Stimulated activated CD4-positive, alpha-beta T cell treated with anti-CD3 and anti-CD28 coated beads, Interleukin-2, amount 100 ng/mL, for 4 hours (primary cell): ENCODE measurements at places on chromosomes 1 and 21.

DNA sequence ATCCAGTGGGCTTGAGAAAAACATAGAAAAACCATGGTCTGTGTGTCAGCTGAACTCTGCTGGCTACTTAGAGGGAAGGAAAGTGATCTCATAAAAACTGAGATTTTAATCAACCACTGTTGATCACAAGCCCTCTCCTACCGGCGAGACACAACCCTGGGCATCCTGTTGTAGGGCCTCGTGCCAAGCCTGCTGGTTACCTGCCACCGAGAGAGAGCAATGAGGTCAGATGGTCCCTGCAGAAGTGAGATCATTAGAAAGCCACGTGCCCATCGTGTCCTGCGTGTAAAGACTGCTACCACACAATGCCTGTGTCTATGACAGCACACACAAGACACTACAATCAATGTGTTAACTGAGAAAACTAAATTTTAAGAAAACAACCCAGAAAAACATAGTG is 41.7 kb upstream of the GPR153 start:
- no peak for DNase-seq

- no peak for DNase-seq
Observed at GRCh38 chr1:1024771-1025699, 5.1 kb downstream of the AGRN start.

GRCh38 chr1:77370583-77371306 is 88.9 kb downstream of the AK5 start:
- no peak for DNase-seq

- no peak for DNase-seq
Observed at GRCh38 chr1:225762002-225762441, 15.6 kb upstream of the SRP9 start.

- DNase-seq: no peak
Observed at GRCh38 chr1:8384088-8384487, 66.2 kb downstream of the SLC45A1 start.

GRCh38 chr1:1034439-1034781 is 14.5 kb downstream of the AGRN start:
- DNase-seq: no peak

GRCh38 chr1:9004700-9005394 is 21.4 kb downstream of the SLC2A7 start:
- DNase-seq: peak; percentile 70

DNA sequence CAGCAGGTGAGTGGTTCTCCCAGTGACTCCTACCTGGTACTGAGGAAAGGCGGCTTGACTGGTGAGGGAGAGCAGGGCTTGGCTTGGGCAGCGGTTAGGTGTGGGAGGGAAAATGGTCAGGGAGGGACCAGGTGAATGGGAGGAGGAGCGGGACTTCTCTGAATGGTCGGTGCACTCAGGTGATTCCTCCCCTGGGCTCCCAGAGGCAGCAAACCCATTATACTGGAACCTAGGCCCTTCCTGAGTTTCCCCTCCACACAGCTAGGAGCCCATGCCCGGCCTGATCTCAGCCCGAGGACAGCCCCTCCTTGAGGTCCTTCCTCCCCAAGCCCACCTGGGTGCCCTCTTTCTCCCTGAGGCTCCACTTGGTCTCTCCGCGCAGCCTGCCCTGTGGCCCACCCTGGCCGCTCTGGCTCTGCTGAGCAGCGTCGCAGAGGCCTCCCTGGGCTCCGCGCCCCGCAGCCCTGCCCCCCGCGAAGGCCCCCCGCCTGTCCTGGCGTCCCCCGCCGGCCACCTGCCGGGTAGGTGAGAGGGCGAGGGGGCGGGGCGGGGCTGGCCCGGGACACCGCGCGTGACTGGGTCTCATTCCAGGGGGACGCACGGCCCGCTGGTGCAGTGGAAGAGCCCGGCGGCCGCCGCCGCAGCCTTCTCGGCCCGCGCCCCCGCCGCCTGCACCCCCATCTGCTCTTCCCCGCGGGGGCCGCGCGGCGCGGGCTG is 2.3 kb downstream of the ARTN start:
- DNase-seq: no peak

DNA sequence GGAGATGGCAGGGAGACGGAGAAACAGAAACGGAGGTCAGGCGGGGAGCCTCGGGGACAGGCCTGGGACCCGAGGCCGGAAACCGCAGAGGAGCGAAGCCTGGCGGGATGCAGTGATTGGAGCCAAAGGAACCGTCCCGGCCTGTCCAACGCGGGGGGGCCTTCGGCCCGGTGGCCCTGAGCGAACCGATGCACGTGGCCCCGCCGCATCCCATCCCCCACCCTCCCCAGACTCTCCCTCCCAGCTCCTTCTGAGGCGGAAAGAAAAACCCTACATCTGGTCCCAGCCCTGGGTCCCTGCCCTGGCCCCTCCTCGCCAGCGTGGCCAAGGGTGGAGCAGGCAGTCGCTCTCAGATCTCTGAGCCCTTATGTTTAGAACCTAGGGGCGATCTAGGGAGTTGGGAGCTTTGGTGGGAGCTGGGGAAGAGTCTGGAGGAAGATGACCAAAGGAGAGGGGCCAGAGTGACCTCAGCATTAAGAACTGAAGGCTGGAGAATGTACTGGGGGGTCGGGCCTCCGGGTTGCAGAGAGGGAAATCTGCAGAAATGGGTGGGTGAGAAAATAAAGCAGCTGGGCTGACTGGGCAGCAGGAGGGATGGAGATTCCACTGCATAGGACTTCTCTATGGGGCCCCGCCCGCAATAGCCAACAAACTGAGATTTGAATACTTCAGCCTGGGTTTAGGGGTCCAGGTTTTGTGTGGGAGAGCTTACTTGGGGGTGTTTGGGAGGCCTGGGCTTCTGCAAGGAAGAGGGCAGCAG is 1.5 kb upstream of the CRABP2 start:
- DNase-seq: no peak

- no peak for DNase-seq
Observed at GRCh38 chr1:58823481-58824010, 39.7 kb upstream of the JUN start.

DNA sequence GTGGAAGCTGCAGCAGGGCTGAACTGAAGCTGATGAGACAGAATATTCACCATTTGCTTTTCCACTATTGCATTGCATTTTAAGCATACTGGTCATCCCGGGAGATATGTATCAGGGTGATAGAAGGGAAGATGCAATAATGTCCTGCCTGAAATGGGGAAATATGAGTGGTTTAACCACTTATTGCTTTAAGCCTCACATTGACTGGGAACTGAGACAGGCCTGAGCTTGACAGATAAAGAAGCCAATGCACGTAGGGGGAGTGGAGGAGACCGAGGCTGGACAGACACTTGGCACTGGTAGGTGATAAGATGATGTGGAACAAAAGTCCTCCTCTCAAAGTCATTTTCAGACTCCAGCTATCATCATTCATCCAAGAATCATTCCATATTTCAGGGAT is 911.7 kb upstream of the NCAM2 start:
- DNase-seq: no peak

GRCh38 chr1:183630748-183631147 is 4.8 kb downstream of the ARPC5 start:
- DNase-seq: no peak

- DNase-seq: no peak
Observed at GRCh38 chr1:80427881-80428280, 1372.9 kb upstream of the ADGRL2 start.

GRCh38 chr1:202171292-202172014 is 11.1 kb upstream of the PTPN7 start:
- DNase-seq: no peak

DNA sequence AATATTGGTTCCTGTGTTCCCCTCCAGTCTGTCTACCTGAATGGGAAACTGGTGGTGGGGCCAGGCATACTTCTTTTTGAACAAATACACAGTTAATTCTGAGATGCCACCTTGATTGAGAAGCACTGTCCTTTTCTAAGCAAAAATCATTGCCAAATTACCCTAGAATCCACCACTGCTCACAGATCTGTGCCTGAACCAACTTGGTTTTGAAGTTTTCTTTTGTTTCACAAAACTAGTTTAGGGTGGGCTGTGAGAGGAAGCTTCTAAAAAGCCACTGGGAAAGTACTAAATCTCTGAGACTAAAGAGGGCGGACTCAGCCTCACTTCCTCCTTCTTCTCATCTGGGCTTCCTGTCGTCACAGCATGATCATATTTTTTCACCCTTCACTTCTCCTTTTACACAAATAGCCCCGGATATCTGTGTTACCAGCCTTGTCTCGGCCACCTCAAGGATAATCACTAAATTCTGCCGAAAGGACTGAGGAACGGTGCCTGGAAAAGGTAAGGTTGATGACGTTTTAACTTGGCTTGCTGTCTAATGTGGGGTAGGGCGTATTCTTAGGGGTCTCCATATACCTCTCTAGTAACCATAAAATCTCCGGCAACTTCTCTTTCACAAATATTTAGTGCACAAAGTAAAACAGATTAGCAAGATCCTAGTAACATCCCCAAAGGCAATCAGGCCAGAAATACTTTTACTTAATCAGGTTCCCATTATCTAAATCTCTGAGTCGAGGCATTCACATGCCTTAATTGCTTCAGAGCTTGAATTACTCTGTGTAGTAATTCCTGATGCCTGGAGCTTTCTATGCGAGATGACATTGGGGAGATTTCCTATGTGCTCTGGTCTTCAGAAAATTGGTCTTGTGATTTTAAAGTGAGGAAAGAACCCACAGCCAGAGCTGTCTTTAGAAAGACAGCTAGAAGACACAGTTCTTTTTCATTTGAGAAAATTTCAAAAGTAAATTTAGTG is at the start of gene CD53:
Gene CD53, plus strand, starts transcription at position 404 of the 976 bp plus-strand sequence. CDS start 18,261 bp downstream, outside the sequence.
- no peak for DNase-seq

GRCh38 chr1:224714553-224714952 is 98.4 kb downstream of the CNIH3 start:
- DNase-seq: no peak

DNA sequence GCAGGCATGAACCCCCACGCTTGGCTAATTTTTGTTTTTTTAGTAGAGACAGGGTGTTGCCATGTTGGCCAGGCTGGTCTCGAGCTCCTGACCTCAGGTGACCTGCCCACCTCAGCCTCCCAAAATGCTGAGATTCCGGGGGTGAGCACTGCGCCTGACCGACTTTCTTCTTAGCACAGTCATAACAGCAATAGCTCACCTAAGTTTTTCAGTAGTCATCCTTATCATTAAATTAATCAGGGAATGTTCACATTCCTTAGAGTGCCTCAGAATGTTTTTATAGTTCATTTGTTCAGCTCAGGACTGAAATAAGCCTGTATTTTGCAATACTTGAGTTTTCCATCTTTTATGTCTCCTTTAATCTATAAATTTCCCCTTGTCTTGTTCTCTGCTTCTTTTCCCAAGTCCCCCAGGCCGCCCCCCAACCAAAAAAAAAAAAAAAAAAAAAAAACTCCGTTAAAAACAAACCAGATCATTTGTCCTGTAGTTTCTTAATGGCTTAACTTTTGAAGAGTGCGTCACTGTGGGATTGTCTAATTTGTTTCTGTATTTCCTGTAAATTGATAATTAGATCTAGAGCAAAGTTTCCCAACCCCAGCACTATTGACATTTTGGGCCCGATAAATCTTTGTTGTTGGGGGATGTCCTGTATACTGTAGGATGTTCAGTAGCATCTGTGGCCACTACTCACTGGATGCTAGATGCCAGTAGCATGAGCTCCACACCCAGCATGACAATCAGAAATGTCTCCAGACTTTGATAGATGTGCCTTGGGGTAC is 120.7 kb downstream of the ITSN1 start:
- no peak for DNase-seq

DNA sequence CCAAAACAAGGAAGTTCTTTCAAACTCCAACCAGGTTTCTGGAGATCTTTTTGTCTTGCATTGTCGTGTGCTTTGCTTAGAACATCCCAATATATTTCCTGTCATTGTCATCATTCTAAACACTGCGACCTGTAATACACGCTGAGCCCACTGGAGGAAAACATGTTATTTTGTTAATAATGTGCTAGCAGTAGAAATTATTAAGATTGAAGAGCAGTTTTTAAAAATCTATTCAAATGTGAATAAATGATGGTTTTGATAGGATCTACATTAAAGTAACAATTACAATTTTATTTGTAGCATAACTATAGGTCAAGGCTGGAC is 268.5 kb downstream of the PTPRC start:
- no peak for DNase-seq

GRCh38 chr1:104121271-104121670 is 371.6 kb downstream of the AMY1C start:
- no peak for DNase-seq

- no peak for DNase-seq
Observed at GRCh38 chr21:32368386-32368785, 24.4 kb downstream of the URB1 start.

GRCh38 chr1:170168265-170168664 is 22.5 kb downstream of the NTMT2 start:
- no peak for DNase-seq

- no peak for DNase-seq
Observed at GRCh38 chr1:54844564-54844963, 42.4 kb downstream of the DHCR24 start.

GRCh38 chr1:204345438-204345841 is 14.3 kb downstream of the PLEKHA6 start:
- DNase-seq: no peak

DNA sequence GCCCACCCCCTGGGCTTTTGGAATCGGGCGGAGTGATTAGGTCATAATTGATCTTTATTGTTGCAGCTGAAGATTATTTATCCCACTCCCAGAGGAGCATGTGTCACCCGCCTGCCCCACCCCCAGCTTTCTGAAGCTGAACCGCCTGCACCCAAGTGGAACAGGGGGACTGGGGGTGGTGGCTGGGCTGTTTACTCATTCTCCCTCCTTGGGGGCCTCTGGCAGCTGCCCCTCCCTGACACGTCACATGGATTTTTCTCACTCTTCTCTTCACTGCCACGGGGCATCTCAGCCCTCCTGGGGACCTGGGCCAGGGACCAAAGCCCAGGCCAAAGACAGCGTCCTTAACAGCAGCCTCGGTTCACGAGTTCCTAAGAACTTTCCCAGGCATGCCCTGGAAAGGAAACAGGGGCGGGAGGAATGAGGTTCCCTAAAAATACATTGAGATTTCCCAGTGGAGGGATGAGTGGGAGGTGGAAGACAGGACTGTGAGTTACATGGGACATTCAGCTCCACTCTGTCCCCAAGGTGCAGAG is 31.6 kb upstream of the SOX13 start:
- DNase-seq: no peak

GRCh38 chr1:237031480-237031879 is 10.5 kb upstream of the RYR2 start:
- DNase-seq: no peak

- DNase-seq: no peak
Observed at GRCh38 chr1:53074313-53075154, 12.5 kb downstream of the PODN start.

- no peak for DNase-seq
Observed at GRCh38 chr1:59885160-59885832, 41.3 kb downstream of the CYP2J2 start.

DNA sequence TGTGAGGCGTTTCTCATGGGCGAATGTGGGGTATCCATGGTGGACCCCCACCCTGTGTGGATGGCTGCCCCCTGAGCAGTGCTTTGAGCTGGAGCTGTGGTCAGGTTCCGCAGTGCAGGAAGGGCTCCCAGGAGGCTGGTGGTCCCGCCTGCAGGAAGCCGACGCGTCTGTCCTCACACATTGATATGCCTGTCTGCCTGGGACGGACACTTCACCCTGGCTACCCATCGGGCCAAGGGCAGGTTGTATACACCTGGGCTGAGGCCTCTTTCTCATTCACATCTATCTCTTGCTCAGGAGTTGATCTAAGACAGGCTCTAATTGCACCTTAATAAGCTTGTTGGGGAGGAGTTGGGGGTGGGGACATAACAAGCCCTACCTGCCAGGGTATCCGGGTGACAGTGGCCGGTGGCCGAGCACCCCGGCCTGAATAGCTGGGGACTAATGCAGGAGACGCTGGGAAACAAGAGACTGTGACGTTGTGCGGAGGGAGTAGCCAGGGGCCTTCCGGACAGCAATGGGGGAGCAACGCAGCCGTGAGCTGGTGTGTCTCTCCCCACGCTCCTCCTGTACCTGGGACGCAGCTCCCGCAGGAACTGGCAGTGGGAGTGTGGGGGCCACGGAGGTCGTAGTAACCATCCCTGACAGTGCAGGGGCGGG is 21.7 kb downstream of the PDXK start:
- no peak for DNase-seq
